Omental fat pad (tissue), 4 donors: ENCODE measurements at places on chromosomes 13 and 19. TPM values are rescaled to one million over a fixed set of nuclear protein-coding genes. Genes with fewer than 3 reads are reported as not detected.

ATP8B3 gene
- 0.88 TPM for total RNA-seq

LPAR6 gene
- total RNA-seq = 19.0 TPM

CABP5 gene
- not detected for total RNA-seq

ZNF490 gene
- total RNA-seq = 4.4 TPM

CD79A gene
- not detected for total RNA-seq

COX7A1 gene
- 60.3 TPM for total RNA-seq

PLEKHF1 gene
- 25.6 TPM for total RNA-seq

PNMA8B gene
- 3.0 TPM for total RNA-seq

ICAM4 gene
- 7.5 TPM for total RNA-seq

ZNF416 gene
- 3.1 TPM for total RNA-seq

CEACAM20 gene
- not detected for total RNA-seq

MADCAM1 gene
- 0.69 TPM for total RNA-seq

CGB5 gene
- total RNA-seq = not detected

LYPD5 gene
- 0.95 TPM for total RNA-seq

GRCh38 chr19:20662421-20663105 lies 1.2 kb upstream of the ZNF626 start:
- no peak for DNase-seq

DNA sequence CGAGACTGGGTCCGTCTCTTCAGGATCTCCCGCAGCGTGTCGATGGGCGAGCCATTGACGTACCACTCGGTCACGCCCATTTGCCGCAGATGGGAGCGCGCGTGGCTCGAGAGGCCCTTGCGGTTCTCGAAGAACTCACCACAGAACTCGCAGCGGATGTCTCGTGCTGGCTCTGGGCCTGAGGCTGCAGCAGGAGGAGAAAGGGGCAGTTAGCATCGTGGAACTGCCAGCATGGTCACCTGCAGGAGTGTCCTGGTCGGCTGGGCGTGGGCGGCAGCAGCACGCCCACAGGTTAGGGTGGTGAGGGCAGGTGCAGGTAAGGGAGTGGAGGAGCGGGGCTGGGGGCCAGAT lies 8.5 kb upstream of the AKAP8L start:
- DNase-seq = no peak

GRCh38 chr19:33214596-33214995 lies 11.1 kb downstream of the SLC7A10 start:
- DNase-seq = no peak

GRCh38 chr19:14091813-14092462 lies 1.4 kb upstream of the SAMD1 start:
- DNase-seq = no peak

- DNase-seq = no peak
These were observed 141.9 kb downstream of the SLC7A1 start for GRCh38 chr13:29453617-29454011.

DNA sequence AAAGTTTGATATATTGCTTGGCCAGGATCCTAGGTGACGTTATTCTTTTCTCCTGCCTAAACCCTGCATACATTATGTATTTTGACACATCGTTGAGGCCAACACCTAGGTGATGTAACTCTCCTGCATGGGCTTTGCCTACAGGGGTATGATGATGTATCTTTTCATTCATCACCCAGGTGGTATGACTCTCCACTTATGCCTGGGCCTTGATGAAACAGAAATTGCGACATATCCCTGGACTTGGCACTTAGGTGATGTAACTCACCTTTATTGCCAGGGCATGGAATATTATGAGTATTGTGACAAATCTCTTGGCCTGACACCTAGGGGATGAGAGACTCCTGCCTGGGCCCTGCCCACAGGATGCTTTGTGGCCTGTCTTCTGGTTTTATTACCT lies 18.5 kb upstream of the ZNF681 start:
- DNase-seq = no peak

DNA sequence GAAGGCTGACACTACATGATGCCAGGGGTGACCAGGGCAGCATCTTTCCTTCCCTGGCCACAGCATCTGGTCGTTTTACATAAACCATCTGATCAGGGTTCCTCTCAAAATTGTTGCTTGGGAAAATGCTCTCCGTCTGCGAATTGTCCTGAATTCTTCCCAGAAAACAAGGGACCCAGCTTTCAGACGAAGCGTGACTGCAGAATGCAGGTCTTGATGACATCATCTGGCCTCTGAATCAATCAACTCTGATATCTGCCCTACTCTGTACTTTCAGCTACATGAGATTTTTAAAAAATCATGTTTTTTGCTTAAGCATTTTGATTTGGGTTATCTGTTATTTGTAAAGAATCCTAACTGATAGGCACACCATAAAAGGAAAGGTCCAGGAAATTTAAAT lies 246.6 kb upstream of the IRS2 start:
- no peak for DNase-seq

GRCh38 chr13:50161052-50161451 lies 145.8 kb downstream of the KCNRG start:
- no peak for DNase-seq

- DNase-seq = no peak
These were observed 120.9 kb upstream of the KL start for GRCh38 chr13:32895296-32895695.

GRCh38 chr19:32041681-32042292 lies 303.6 kb upstream of the ZNF507 start:
- DNase-seq = no peak

DNA sequence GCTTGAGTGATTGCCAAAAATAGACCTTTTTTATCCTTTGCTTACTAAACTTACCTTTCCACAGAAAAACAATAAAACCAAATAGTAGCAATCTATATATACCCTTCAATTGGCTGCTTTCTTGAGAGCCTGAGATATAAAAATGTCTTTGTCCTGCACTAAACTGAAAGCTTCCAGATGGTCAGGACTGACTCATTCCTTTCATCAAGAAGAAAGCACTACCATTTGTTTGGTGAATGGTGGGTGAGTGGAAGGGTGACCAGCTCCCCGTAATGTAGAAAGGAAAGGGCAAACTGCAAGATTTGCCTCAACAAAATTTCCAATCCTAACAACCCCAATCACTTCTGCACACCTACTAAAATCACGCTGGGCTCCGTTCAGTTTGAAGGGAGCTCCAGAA lies 67.8 kb downstream of the SACS start:
- DNase-seq = no peak

DNA sequence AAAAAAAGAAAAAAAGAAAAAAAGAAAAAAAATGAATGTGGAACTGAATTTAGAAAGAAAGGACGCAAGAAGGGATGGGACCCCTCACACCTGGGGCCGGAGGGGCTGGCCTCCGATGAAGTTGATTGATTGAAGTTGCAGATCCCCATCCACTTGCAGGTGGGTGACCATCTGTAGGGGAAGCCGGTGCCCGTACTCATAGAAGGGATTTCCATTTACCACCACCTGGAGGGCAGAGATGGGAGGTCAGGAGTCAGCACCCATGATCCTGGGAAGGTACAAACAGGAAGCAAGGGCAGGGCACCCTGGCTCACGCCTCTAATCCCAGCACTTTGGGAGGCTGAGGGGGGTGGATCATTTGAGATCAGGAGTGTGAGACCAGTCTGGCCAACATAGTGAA lies 6.4 kb downstream of the LGALS4 start:
- no peak for DNase-seq

DNA sequence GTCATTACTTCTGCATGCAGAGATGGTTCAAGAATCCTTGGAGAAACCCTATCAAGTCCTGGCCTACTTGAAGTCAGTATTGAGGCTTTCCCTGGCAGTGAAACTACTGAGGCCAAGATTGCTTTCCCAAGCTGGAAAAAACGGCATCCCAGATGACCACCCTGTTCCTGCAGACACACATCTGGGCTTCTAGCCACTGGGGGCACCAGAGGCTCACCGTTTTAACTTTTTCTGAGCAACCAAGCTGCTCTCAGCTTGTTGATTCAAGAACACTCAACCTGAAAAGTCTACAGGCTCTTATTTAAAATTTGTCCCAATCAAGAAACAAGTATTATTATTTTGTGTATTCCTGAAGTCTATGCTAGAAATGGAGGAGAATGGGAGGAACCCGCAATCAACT lies 66.6 kb downstream of the SPRYD7 start:
- DNase-seq = no peak

DNA sequence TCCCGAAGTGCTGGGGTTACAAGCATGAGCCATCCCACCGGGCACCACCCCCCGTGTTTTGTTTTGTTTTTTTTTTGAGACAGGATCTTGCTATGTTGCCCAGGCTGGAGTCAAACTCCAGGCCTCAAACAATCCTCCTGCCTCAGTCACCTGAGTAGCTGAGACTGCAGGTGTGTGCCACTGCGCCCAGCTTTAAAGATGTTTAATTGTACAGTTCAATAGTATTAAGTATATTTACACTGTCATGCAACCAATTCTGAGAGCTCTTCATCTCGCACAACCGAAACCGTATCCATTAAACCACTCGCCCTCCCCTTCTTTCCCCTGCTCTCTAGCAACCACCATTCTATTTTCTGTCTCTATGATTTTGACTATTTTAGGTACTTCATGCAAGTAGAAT lies 15.6 kb downstream of the NUCB1 start:
- no peak for DNase-seq

GRCh38 chr19:6861683-6862286 lies 25.6 kb upstream of the ADGRE1 start:
- no peak for DNase-seq

DNA sequence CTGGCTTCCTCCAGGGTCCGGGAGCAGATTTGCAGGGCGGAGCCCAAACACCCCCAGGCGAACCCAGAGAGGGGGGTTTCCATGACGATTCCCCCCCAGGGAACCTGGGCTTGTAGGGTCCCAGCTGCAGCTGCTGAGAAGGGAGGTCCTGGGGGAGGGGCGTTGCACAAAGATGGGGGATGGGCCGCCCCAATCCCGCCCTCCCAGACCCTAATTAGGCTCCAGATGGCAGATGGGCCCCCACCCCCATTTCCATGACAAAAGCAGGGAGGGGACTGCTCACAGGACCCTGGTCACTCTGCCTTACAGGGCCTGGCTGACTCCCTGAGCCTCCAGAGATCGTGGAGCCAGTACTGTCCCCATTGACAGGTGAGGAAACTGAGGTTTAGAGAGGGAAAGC lies 15.2 kb downstream of the ELAVL3 start:
- DNase-seq = no peak

DNA sequence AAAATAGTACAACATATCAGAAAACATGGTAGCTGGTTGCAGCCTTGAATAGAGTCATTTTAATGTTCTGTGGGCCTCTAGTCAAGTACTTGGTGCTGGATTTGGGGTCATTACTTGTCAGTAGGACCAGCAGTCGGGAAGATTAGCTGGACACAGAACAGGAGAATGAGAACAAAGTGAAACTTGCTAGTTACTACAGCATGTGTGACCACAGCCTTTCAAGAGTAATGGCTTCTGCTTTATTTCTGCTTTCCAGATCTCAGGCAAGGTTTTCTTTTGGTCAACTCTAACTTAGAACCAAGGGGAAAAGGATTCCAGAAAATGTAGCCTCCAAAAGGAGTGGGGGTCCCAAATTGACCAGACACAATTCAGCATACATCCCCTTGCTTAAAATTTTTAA lies 17.1 kb upstream of the VWA8 start:
- DNase-seq = no peak

DNA sequence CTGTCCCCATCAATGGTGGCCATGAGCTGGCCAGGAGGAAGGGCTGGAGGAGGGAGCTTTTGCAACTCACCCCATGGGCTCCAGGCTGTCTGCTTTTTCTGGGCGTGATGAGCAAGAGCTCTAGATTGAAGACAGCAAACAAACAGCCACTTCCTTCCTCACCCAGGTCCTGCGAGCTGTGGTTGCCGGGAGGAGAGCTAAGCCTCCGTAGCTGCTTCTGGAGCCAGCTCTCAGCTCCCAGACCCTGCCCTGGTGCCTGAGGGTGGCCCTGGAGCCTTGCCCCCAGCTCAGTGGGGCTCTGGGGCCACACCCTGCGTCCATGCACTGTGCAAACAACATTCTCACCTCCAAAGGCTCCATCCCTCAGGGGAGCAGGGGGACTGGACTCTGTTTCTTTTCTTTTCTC lies 6.2 kb downstream of the MYO1F start:
- no peak for DNase-seq

- no peak for DNase-seq
These were observed 118.5 kb downstream of the ABCC4 start for GRCh38 chr13:95182570-95183265.

DNA sequence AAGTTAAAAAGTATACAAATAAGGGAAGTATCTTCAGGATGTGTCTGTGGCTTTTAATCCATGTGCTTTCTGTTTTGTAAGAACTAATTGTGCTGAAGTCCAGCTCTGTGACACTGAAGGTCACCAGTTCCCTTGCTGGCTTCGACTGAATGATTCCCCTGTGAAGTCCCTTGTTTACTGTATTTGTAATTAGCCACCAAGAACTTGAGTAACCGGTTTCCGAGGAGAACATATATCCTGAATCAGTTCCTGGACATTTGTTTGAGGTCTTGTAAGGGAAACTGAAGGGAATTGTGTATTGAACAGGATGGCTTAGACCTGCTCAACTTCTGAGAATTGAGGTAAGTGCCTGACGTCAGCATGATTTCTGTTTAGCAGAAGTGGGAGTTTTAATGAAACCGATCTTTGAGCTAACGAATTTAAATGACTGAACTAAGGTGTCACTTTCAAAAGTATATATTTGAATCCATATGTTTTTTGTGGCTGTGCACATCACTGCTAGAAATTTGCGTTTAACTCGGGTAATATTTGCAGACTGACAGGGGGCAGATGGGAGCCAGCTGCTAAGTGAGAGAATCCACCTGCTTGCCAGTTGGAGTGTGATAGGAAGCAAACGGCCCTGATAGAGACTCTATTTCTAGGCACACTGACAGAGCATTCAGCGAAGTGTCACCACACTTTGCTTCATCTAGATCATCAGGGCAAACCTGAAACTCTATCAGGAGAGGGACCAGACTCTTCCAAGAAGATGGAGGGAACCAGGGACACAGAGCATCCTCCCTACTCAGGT lies 530.0 kb downstream of the RFC3 start:
- DNase-seq = no peak

- no peak for DNase-seq
These were observed at the start of gene MEIS3 for GRCh38 chr19:47419030-47419783. TSS of gene MEIS3 (minus strand) at chr19:47419527. CDS start at chr19:47419081, 446 bp downstream.

DNA sequence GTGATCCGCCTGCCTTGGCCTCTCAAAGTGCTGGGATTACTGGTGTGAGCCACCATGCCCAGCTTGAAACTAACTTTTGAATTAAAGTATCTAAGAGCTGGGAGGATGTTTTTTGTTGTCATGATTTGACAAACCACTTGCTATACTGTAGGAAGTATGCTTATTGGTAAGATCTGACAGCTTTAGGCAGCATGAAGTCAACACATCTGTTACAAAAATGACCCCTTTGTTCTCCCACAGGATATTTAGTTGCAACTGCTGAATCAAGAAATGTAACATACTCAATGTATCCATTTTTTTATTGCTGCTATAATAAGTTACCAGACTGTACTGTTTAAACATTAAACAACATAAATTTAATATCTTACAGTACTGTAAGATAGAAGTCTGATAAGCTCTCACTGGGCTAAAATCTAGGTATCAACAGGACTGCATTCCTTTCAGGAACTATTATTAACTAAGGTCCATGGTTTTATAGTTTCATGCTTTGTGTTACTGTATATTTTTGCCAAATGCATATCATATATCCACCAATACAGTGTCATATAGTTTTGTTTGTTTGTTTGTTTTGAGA lies 22.8 kb upstream of the LRP3 start:
- DNase-seq = no peak

- DNase-seq = no peak
These were observed at the start of gene ZNF780B for GRCh38 chr19:40055832-40056504. TSS of gene ZNF780B (minus strand) at chr19:40056231. CDS start at chr19:40050332, 5,899 bp downstream.

GRCh38 chr19:4647676-4648644 lies 8.6 kb downstream of the TNFAIP8L1 start:
- DNase-seq = no peak

GRCh38 chr19:2495651-2496316 lies 19.9 kb downstream of the GADD45B start:
- no peak for DNase-seq

- no peak for DNase-seq
These were observed 42.0 kb upstream of the IPO5 start for GRCh38 chr13:97911311-97912138.
